ENCODE measurements at places on chromosomes 11 and 22.

DNA sequence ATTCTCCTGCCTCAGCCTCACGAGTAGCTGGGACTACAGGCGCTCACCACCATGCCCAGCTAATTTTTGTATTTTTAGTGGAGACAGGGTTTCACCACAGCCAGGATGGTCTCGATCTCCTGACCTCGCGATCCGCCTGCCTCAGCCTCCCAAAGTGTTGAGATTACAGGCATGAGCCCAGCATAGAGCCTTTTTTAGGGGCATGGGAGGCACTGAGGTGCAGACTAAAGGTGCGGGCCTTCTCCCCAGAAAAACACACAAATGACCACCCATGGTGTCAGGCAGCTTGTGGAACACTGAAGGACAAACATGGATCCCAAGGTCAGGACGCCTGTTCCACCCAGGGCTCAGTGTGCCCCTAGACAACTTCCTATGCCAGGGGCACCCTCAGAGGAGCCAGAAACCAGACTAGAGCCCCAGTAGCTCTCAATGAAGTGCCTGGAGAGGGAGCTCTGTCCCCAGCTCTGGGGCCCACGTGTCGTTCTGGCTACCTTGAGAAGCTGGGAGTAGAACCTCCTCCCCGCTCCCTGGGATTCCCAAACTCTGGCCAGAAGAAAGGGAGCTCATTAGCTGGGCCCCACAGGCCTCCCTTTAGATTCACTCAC lies 21.2 kb upstream of the CD5 start:
- DNase-seq = no peak

GRCh38 chr11:72807792-72808191 lies 6.4 kb upstream of the ATG16L2 start:
- DNase-seq = no peak

DNA sequence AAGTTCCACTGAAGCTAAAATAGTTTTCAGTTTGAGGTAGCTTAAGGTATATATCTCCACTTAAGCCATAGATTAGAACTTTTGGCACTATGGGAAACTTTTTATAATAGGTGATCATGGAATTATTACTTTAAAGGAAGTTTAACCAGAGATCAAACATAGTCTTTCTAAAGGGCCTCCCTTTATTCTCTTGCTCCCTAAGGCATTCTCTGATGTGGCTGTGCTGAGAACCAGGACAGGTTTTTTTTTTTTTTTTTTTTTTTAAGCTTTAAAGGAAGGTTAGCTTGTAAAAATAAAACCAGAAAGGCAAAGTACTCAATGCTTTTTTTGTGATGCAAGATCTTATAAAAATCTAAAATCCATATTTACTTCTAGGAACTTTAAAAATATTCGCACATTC lies 2.9 kb upstream of the MRPL48 start:
- DNase-seq = no peak

DNA sequence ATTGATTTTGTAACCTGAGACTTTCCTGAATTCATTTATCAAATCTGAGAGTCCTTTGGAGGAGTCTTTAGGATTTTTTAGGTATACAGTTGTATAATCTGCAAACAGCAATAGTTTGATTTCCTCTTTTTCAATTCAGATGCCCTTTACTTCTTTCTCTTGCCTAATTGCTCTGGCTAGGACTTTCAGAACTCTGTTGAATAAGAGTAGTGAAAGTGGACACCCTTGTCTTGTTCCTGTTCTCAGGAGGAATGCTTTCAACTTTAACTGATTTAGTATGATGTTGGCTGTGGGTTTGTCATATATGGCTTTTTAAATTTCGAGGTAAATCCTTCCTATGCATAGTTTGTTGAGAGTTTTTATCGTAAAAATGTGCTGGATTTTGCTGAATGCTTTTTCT lies 227.4 kb downstream of the CSNK2A3 start:
- no peak for DNase-seq

GRCh38 chr11:22920939-22921565 lies 60.8 kb upstream of the CCDC179 start:
- DNase-seq = no peak
